ENCODE measurements at places on chromosomes 2 and 18.

DNA sequence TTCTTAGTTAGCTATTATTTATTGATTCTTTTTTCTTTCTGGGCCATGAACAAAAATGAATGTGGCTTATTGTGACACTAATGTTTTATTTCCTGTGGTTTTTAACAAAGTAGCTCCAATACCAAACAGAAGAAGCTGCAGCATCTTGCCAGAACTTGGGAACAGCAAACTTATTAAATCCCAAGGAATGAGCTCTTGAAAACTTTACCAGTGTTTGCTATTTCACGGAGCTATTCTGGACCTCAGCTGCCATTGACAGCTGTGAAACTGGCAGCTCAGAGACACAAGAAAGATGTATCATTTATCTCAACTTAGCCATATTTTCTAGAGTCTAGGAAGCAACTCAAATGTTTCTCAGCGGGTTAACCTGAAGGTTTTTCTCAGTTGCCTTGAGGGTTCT is 91.0 kb upstream of the NEUROD1 start:
- DNase-seq: no peak

GRCh38 chr18:58529714-58530354 is 99.1 kb downstream of the ALPK2 start:
- DNase-seq: peak; percentile 21

- no peak for DNase-seq
Measured at GRCh38 chr2:105176429-105176828, 65.1 kb upstream of the GPR45 start.

DNA sequence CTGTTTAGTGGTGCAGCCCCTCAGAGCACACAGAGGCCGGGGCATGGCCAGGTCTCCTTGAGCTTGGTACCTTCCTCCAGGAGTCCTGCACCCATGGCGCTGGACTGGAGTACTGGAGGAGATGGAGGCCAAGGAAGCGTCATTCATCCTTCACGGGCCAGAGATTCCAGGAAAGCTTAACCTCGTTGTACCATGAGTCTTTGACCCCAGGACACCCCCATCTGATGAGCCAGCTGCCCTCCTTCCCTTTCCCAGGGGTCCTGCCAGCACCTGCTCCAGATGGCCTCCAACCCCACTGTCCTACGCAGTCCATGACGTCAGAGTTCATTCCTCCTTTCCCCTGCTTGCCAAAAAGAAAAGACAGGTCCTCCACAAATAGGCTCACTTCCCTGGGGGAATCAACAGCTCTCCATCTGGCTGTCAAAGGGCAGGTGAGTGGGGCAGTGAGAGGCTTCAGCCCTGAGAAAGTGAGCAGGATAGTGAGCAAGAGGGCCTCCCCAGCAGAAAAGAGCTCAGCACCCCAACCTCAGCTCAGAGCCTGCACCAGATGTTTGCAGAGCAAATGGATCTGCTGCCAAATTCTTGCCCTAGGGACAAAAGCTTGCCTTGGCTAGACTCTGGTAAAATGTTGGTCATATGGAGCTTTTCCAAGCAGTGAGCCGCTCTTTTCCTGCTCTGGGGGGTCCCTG is 4.5 kb upstream of the NPPC start:
- DNase-seq: no peak

- DNase-seq: peak; percentile 68
Measured at GRCh38 chr2:57842531-57842930, 204.1 kb upstream of the VRK2 start.

DNA sequence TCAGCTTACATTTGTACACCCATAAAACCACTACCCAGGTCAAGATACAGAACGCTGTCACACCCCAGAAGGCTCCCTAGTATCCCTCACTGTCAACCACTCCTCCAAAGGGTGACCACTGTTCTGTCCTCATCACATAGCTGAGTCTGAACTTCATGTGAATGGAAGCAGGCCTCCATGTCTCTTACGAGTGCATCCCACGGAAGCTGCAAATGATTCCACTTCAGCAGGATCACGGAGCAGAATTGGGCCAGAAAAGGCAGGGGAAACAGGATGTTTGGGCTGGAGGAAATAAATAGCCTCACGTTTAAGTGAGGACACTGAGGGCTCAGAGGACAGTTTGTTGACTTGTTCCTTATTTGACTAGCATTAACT is 38.4 kb downstream of the LBH start:
- DNase-seq: no peak

DNA sequence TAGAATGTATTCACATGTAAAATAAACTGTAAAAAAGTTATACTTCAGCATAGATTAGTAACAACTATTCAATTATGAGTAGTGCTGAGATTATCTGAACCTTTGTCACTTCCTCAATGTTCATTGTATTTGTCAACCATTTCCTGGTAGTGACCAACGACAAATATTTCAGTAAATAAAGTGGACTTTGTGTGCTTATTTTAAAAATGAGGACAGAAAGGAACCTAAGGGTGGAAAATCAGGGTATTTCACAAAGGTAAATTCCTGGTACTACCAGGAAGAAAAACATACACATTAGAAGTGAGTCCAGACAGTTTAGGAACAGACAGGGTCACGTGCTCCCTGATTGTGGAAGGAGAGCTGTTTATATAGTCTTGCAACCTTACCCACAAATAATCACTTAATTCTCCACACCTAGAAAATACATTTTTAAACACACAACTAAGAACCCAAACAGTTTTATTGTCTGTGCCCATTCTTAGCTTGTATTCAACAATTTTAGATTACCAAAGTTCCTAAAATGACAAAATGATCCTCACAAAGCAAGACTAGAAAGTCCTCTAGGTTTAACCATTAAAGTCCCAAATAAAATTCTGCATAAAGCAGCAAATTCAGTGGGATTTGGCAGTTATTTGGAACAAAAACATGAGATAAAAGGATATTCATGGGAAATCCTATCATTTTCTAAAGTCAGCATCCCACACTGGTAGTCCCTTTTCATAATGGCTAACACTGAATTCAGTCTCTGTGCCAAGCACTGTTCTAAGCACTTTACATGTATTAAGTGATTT is 28.2 kb downstream of the PELI1 start:
- no peak for DNase-seq

GRCh38 chr2:85826990-85827878 is 61.6 kb downstream of the ST3GAL5 start:
- peak; percentile 47 for DNase-seq

DNA sequence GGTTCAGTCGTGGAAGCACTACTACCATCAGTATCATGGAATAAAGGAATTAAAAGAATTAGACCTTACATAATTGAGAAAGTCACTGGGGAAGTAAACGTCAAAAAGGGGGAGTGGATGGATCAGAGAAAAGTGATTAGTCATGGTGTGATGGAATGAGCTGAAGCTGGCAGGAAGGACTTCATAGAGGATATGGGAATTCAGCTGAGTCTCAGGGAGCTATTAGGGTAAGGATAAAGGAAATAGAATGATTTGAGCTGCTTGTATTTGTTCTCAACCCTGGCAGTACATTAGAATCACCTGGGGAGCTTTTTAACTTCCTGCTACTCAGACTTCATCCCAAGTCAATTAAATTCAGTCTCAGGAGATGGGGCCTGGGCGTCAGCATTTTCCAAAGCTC is 53.4 kb upstream of the SETBP1 start:
- peak; percentile 38 for DNase-seq

- DNase-seq: peak; percentile 5
Measured at GRCh38 chr18:22391407-22392345, 26.0 kb downstream of the CTAGE1 start.

GRCh38 chr2:62142054-62142453 is 53.9 kb upstream of the B3GNT2 start:
- no peak for DNase-seq

DNA sequence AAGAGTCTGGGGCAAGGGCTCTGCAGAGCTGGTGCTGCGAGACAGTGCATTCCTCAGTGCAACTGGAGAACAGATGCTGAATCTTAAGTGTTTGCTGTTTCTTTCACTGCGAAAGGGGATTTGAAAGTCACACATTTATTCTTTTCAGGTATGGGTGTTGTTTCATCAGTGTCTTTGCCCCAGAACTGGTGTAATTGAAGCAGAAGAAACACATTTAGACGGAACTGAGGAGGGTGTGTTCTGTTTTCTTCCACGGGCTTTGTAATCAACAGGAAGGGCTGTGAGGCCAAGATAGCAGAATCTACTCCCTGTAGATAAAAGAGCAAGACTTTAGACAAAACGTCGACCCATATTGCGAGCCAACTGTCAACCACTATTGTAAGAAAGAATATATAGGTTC is 151.9 kb downstream of the EPHA4 start:
- no peak for DNase-seq

DNA sequence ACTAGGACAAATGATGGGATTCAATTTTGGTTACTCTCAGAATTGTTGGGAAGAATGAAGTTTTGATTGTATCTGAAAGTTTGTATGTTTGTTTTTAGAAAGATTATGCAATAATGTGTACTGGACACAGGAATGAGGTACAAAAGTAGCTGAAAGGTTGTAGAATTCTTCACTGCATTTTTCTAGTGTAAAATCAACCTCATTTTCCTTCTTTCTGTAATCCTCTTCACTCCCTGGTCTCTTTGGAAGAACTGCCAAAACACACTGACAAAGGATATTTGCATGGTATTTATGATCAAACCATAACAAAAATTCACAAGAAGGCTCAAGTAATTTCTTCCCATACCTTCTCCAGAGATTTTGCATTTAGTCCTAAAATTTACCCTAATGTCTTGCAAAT is 110.7 kb downstream of the ZEB2 start:
- DNase-seq: no peak

DNA sequence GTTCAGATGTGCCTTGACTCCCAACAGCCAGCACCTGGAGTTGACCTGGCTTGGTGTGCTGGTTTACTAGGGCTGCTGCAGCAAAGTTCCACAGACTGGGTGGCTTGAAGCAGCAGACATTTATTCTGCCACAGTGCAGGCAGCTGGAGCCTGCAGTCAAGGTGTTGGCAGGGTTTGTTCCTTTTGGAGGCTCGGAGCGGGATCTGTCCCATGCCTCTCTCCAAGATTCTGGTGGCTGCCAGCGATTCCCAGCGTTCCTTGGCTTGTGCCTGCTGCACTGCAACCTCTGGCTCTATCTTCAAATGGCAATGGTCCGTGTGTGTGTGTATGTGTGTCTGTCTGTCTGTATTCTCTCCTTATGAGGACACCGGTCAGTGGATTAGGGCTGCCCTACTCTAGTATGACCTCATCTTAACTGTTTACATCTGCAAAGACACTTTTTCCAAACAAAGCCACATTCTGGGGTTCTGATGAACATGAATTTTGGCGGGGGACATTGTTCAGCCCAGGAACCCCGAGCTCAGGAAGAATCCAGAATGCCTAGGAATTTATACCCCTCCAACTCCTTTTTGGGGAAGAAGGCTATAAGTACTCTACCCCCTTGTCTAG is 44.7 kb upstream of the TMEM131 start:
- no peak for DNase-seq

DNA sequence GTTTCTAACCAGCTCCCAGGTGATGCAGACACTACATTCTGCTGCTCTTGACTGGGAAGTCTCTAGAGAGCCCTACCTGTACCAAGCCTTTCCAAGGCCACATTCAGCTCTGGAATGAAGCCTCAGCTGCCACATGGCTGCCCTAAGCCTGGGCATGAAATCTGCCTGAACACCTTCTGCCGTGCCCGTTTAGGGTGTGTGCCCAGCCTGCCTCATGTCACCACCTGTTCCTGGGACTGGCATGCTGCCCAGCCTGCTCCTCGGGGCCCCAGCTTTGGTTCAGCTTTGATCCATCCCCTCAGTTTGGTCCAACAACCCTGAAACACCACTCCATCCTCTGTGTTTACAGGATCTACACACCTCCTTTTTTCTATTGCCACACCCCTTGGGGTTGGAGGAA is 210.9 kb downstream of the L3MBTL4 start:
- DNase-seq: no peak
